MG63 (cell line): ENCODE measurements at places on chromosomes 13 and 19. TPM values are rescaled to one million over a fixed set of nuclear protein-coding genes. Genes with fewer than 3 reads are reported as not detected.

Gene SLITRK5
- total RNA-seq: 0.05 and 0.16 TPM in 2 replicates

Gene PSPN
- total RNA-seq: 0.35 and 0.49 TPM in 2 replicates

Gene TUBA3C
- not detected in 2 replicates for total RNA-seq

Gene SOX1
- not detected in 2 replicates for total RNA-seq

Gene ATP8A2
- not detected in 2 replicates for total RNA-seq

Gene DCLK1
- total RNA-seq: 5.5 and 7.0 TPM in 2 replicates

Gene EBI3
- not detected in 2 replicates for total RNA-seq

Gene NAPSA
- 1.5 TPM in 1 of 2 replicates, not detected in the other for total RNA-seq

Gene MAP3K10
- total RNA-seq: 4.2 and 13.8 TPM in 2 replicates

Gene PROSER3
- 0.47 and 8.9 TPM in 2 replicates for total RNA-seq

Gene CYP4F3
- total RNA-seq: not detected in 2 replicates

Gene DHRS12
- 5.1 TPM in 1 of 2 replicates, not detected in the other for total RNA-seq

Gene MAST1
- total RNA-seq: 3.4 and 9.8 TPM in 2 replicates

Gene ZNF724
- 0.82 and 0.84 TPM in 2 replicates for total RNA-seq

Gene GNA15
- not detected in 2 replicates for total RNA-seq

Gene ZNF446
- total RNA-seq: 18.4 and 23.5 TPM in 2 replicates

Gene ONECUT3
- total RNA-seq: not detected in 2 replicates

Gene MUC16
- not detected in 2 replicates for total RNA-seq
